ENCODE measurements at places on chromosomes 3 and 15. TPM values are rescaled to one million over a fixed set of nuclear protein-coding genes. Genes with fewer than 3 reads are reported as not detected.

C3orf52 gene
- total RNA-seq = 1.6 TPM

GRCh38 chr3:155110996-155111901 lies 31.1 kb downstream of the MME start:
- DNase-seq = no peak

GRCh38 chr3:170764017-170764416 lies 106.0 kb downstream of the RPL22L1 start:
- DNase-seq = no peak

WDR53 gene
- 18.4 TPM for total RNA-seq

DNA sequence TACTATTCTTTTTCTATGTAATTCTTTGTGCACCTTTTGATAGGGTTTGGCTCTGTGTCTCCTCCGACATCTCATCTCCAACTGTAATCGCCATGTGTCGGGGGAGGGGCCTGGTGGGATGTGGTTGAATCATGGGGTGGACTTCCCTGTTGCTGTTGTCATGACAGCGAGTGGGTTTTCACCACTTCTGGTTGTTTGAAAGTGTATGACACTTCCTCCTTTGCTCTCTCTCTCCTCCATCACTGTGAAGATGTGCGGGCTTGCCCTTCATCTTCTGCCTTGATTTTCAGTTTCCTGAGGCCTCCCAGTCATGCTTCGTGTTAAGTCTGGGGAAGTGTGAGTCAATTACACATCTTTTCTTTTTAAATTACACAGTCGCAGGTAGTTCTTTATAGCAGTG lies 225.8 kb upstream of the DPPA4 start:
- peak; percentile 61 for DNase-seq

- DNase-seq = no peak
Observed at GRCh38 chr15:60399931-60400330, 2.1 kb upstream of the ANXA2 start.

SPATA12 gene
- total RNA-seq = not detected

GRCh38 chr15:53611145-53611920 lies 148.1 kb downstream of the WDR72 start:
- DNase-seq = no peak
